ENCODE measurements at places on chromosomes 5 and 9. TPM values are rescaled to one million over a fixed set of nuclear protein-coding genes. Genes with fewer than 3 reads are reported as not detected.

The NRG2 gene
- 0.24 TPM for total RNA-seq

The DNAH5 gene
- total RNA-seq, result not detected

DNA sequence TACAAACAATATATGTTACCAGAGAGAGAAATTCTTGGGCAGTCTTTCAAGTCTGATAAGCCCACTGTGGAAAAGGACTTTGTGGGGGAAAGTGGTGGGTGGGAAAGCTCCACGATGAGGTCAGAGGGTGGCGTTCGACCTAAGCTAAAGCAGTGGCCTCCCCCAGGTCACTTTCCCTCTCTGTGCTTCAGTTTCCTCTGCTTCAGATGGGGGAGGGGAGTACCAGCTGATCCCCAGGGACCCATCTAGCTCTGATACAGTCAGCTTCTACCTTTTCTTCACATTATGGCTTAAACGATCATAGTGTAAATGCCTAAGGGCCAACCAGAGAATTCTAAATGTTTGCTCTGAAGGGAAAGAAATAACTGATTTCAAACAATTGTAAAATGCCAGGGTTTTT lies 36.6 kb upstream of the ARSB start:
- DNase-seq, result no peak

DNA sequence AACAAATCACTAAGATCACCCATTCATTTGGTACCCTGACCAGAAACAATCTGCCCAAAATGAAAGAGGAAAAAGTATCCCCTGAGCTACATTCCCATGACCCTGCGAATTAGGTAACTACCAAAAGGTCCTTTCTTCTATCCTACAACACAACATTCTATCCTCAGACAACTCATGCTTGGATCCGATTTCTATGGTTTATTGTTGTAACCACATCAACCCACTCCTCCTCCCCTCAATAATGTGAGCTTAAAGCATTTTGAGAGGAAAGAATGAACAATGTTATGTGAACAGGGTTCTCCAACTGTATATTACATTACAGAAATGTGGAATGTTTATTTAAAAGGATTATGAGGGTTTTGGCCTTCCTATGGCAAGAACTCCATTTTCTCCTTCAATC lies 4.0 kb downstream of the SLC35D2 start:
- no peak for DNase-seq

Data from CD8-positive, alpha-beta memory T cell (primary cell).